NCI-H1105 (cell line): ENCODE measurements at places on chromosomes 16 and 17.

DNA sequence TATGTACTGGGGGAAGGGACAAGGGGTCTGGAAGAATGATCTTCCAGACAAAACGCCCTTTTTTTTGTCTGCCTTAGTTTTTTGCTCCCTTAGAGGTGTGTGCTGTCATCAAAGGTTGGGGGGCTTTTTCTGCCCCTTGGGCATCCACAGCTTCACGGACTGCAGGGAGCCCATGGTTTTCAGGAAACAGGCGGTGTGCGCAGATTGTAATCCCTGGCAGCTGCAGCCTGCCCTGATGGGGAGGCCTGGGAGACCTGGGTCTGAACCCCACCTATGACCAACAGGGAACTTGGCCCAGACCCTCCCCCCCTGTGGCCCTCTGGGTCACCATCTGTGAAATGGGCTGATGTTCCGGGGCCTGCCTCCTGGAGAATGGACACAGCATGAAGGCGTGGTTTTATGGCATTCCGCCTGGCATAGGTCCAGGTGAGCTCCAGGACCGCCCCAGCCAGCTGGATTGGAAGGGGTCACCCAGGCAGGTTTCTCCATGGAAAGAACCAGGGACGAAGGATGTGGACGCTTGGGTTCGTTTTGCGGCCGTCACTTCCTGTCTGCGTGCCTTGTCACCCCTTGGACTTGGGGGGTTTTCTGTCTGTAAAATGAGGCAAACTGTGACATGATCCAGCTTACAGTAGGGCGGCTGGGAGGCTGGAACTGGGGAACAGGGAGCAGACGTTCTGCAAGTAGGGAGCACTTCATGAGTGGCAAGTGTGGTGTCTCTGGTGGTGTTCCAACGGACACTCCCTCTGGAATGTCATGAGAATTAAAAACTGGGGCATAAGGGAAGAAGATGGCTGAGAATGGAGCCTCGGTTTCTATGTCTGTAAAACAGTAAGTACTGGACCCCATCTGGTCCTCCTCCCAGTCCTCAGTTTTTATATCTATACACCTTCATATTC, 1.5 kb downstream of the CPNE2 start:
- no peak for DNase-seq

GRCh38 chr17:77886387-77886728, 72.1 kb upstream of the TNRC6C start:
- no peak for DNase-seq

DNA sequence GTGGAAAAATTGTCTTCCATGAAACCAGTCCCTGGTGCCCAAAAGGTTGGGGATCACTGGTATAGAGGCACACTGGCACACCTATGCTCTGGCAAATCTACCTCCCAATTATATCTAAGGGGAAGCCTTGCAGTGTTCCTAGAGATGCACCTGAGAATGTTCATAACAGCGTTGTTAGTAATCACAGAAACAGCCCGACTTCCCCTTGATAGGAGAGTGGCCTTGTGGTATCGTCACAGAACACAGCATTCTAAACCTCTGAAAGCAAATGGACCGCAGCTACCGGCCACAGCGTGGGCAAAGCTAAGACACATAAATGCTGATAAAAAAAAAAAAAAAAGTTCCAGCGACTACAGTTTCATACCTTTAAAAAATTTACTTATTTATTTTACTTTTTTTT, 39.1 kb upstream of the ADGRG1 start:
- DNase-seq: no peak

DNA sequence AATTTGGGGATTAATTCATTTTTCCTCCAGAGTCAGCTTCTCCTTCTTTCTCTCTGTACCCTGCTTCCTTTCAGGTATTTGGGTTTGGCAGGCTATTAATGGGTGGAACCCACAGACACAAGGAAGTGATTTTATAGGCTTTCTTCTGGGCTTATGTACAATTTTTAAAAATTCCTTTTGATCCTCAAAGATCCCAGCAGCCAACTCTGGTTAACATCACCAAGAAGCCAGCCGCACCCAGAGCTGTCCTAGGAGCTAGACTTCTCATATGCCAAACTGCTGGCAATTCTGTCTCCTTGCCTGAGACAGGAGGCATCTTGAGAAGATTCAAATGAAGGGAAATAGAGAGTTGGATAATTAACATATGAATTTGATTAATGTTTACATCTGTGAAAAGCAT, 47.2 kb upstream of the ELAC2 start:
- DNase-seq: no peak

DNA sequence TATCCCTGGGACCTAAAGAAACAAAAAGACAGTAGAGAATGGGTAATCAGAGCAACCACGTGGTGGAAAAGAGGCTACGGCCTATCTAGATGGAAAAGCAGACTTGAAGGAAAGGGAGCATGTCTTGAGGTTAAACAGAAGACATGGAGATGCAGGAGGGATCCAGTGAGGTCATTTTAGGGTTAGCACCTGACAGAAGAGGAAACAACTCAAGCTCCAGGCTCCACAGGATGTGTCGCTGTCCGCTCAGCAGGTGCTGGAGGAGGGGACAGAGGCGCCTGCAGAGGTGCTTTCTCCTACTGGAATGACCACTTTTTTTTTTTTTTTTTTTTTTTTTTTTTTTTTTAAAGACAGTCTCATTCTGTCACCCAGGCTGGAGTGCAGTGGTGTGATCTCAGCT, 47.5 kb upstream of the CLEC3A start:
- DNase-seq: no peak

DNA sequence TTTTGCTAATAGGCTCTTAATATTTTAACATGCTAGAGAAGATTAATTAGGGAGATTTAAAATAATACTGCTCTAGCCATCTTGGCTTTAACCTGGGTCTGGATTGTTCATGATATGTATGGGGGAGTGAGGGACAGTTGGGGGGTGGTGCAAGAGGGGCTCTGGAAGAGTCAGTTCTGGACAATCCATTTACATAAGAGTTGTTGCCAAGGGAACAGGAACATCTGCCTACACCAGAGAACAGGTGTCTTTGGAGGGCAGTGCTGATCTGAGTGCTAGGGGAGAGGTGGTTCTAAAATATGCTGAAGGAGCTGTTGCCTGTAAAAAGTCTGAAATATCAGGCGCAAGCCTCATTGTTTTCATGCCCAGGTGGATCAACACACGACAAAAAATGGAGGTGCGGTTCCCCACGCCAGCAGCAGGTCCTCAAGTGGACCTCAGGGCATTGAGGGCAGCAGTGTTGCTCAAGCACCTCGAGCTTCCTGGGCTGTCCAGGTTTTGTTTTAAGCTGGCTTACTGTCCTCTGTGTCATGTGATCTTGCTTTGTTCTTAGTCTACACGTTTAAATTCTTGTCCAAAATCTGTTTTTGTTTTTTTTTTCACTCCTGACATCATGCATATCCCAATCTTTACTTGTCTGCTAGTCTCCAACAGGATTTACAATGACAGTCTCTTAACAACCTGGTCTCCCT, 25.4 kb upstream of the WSB1 start:
- peak; percentile 12 for DNase-seq

DNA sequence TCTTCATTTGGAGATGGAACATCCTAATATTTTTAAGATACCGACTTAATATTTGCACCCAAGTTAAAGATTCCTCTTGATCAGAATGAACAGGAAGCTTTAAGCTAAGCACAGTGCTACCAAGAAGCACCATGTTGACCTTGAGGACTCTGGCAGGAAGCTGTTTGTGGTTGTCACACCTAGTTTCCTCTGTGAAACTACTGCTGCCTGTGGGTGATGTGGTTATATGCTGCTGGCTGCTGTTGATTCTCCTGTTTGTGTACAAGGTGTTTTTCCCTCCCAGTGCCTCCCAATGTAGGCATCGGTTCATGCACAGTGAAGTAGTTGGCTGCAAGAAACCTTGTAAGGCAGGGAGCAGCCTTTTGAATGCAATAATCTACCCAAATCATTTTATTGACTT, 23.4 kb downstream of the RBL2 start:
- DNase-seq: no peak

DNA sequence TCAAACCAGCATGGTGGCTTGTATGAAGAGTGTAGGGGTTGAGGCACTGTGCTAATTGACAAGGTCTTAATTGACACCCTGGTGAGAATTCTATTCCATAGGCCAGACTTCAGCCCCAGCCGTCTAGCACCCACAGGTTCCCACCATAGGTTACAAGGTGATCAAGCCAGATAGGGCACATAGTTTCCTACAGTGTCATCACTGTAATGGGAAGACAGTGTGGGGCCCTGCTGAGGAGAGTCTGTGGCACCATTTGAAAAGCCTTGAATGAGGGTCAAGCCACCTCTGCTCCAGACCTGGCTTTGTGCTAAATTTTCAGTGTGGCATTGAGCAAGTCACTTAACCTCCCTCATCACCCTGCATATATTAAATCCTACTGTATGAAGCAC, 36.2 kb downstream of the YPEL2 start:
- no peak for DNase-seq

DNA sequence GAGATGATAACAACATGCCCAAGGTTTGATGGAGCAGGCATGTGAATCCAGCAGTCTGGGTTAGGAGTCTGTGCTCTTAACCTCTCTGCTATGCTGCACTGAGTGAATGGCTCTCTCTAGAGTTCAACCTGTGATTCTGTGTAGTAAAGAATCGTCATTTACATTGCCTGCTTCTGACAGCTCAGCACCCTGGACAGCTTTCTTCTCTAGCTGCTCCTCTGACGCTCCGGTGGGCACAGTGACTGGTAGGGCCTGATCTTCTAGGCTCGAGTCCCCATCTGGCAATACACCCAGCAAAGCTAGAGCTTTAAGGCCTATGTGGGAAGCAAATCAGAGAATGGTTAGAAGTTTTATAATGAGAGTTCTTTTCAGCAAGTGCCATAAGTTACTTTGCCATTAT, 85.3 kb upstream of the ATP2A3 start:
- no peak for DNase-seq

- DNase-seq: no peak
Measured at GRCh38 chr16:63057341-63057740, 1021.1 kb upstream of the CDH8 start.

GRCh38 chr17:80779336-80779735, 212.3 kb upstream of the CHMP6 start:
- no peak for DNase-seq

DNA sequence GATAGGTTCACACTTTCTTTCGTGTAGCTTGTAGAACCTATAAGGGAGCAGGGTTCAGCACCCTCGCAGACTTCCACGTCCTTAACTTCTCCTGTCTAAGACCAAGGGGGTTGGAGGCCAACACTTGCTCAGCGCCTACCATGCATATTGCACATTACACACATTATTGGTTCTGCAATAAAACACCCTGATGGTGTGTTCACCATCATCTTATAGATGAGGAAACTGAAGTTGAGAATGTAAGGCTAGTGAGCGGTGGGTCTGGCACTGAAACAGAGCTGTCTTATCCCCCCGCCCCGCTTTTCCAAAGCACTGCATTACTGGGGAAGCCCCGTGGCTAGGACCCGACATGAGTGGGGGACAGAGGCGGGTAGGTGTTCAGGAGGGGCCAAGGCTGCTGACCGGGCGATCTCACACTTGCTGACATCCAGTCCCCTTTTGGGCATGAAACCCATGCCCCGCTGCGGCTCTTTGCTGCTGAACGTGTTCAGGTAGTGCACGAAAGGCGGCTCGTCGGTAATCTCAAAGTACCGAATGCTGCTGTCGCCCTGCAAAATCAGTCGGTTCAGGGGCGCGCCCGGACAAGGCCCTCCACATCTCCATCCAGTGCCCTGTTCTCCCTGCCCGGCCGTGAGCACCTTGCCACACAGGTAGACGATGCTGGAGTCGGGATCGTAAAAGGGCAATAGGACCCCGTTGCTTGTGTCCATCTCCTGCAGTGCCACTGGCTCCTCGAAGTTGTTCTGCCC, 6.2 kb downstream of the CORO6 start:
- DNase-seq: no peak

DNA sequence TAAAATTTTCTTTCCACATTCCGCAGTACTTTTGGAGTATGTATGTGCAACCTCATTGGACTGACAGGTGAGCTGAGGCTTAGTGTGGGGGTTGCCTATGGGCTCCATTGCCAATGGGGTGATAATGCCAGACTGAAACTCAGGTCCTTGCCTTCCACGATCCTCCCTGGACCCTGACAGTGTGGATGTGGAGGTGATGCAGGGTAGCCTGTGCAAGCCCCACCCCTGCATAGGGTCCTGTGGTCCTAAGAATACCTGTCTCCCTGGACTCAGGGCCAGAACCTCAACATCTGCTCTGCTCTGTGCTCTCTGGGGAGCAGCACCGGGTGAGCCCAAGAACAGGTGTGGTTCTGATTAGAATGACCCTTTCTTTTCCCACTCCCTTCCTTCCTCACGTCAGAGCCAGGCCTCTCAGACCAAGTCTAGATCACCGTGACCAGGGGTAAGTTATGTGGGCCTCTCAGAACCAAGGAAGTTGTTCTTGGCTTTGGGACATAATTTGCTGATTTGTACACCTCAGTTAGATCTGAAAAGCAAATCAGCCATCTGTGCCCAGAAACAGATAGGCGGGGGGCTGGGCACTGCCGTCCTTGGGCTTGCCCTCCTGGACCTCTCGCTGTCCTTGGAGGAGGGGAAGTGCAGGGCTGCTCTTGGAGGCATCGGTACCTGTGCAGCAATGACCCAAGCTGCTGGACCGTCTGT, 8.4 kb upstream of the TNS4 start:
- no peak for DNase-seq

GRCh38 chr16:60776281-60776680, 1260.0 kb downstream of the CDH8 start:
- no peak for DNase-seq

GRCh38 chr17:27217631-27218030, 76.3 kb upstream of the WSB1 start:
- no peak for DNase-seq

DNA sequence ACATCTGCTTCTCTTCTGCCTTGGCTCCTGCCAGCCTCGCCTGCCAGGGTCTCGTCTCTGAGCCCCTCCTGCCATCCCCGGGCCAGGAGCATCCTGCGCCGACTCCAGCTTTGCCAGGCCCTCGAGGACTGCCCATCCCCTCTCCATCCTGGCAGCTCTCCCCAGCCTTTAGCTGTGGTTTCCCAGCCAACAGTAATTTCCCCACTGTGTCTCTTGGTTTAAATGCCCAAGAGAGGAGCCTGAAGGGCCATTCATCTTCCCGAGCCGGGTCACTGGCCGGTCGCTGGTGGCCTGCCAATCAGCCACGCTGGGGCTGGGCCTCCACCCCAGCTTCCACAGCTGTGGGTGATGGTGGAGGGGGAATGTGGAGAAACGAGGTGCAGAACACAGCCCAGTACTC, 47.8 kb downstream of the MRC2 start:
- no peak for DNase-seq

GRCh38 chr16:88055356-88055755, 104.1 kb downstream of the BANP start:
- DNase-seq: no peak

GRCh38 chr16:3170440-3171180, 17.4 kb upstream of the OR1F1 start:
- no peak for DNase-seq

GRCh38 chr17:70076189-70076588, 1.2 kb downstream of the KCNJ16 start:
- DNase-seq: no peak
